Activated CD4-positive, alpha-beta T cell treated with anti-CD3 and anti-CD28 coated beads, Interleukin-2, amount 10 ng/mL, durations not matched to agents 24 days and 14 days (primary cell): ENCODE measurements at places on chromosomes 2 and 18. TPM values are rescaled to one million over a fixed set of nuclear protein-coding genes. Genes with fewer than 3 reads are reported as not detected.

NYAP2 gene
- total RNA-seq, result not detected in 2 replicates

PDE11A gene
- not detected in 2 replicates for total RNA-seq

AQP12A gene
- not detected in 2 replicates for total RNA-seq

SLC9A2 gene
- not detected in 2 replicates for total RNA-seq

HOXD8 gene
- not detected in 2 replicates for total RNA-seq

C2orf78 gene
- 0.07 TPM in 1 of 2 replicates, not detected in the other for total RNA-seq

TPO gene
- total RNA-seq, result not detected in 2 replicates

VSNL1 gene
- total RNA-seq, result not detected in 2 replicates

EML6 gene
- 0.77 and 0.83 TPM in 2 replicates for total RNA-seq

PLGLB1 gene
- total RNA-seq, result 0.85 and 3.4 TPM in 2 replicates

RND3 gene
- total RNA-seq, result not detected in 2 replicates
